ENCODE measurements at places on chromosomes 7 and 10. TPM values are rescaled to one million over a fixed set of nuclear protein-coding genes. Genes with fewer than 3 reads are reported as not detected.

Gene PDE6C
- not detected for total RNA-seq

Gene ATOH7
- total RNA-seq = not detected

Gene INPP5A
- 23.6 TPM for total RNA-seq

Gene EGFR
- 121 TPM for total RNA-seq

Gene SLC16A9
- 7.8 TPM for total RNA-seq

Gene BCAP29
- total RNA-seq = 114 TPM

Gene ARMC3
- not detected for total RNA-seq

Gene LIPK
- not detected for total RNA-seq

Data from hair follicular keratinocyte (primary cell).